ENCODE measurements at places on chromosomes 3 and 15.
A peak's percentile ranks its signal among the peaks of the same experiment; 100 is the strongest.

DNA sequence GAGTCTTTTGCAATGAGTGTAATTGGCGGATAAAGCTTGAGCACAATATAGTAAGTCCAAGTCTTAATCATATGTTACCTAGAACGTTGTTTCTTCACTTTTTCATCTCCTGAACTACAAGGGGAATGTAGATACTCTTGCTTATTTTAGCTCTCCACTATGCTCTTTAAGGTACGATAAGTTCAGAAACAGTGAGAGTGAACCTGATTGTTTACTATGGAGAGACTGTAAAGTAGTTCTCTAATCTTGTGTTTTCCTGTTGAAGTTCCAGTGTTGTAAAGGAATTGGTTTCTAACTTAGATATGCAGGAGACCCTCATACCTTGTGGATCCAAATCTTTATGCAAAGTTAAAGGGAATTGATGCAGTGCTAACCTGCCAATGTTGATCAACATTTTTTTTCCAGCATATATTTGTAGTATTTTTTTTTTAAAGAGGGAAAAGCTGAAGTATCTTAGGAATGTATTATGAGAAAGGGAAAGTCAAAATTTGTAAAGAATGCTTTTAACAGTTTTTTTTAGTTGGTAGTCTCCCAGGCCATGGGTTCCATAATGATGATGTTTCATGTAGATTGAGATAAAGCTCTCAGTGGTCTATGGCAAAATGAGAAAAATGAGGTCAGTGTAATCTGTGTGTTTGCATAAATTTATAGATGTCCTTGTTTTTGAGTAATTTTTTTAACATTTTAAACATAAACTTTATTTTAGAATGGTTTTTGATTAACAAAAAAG lies 14.9 kb downstream of the ATP11B start:
- DNase-seq: no peak

GRCh38 chr3:52181543-52181942 lies 16.4 kb upstream of the ALAS1 start:
- DNase-seq: no peak

GRCh38 chr3:186209810-186210752 lies 101.2 kb upstream of the ETV5 start:
- DNase-seq: no peak

- no peak for DNase-seq
Measured at GRCh38 chr3:53056442-53056841, 10.6 kb upstream of the SFMBT1 start.

GRCh38 chr15:70379134-70379533 lies 281.4 kb upstream of the TLE3 start:
- DNase-seq: no peak

GRCh38 chr3:58175437-58176184 lies 35.2 kb downstream of the DNASE1L3 start:
- DNase-seq: no peak

DNA sequence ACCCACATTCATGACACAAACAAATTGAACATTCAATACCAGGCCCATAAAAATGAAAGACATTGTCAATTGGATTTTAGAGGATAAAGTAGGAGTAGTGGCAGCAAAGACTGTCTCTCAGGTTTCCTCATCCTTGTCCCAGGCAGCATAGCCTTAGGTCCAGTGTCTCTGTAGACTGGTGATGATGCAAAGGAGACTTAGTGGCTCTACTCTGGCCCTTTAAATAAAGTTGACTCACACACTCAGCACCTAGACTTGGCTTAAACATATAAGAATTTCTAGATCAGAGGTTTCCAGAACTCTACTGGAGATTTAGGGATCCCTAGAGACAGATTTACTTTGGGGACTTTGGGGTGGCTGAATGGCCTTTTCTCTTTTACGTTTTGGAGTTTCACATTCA lies 166.6 kb downstream of the NR1D2 start:
- DNase-seq: no peak

GRCh38 chr3:104286645-104287044 lies 1080.1 kb upstream of the ALCAM start:
- no peak for DNase-seq

GRCh38 chr3:112365035-112365434 lies 32.1 kb downstream of the CD200 start:
- no peak for DNase-seq

DNA sequence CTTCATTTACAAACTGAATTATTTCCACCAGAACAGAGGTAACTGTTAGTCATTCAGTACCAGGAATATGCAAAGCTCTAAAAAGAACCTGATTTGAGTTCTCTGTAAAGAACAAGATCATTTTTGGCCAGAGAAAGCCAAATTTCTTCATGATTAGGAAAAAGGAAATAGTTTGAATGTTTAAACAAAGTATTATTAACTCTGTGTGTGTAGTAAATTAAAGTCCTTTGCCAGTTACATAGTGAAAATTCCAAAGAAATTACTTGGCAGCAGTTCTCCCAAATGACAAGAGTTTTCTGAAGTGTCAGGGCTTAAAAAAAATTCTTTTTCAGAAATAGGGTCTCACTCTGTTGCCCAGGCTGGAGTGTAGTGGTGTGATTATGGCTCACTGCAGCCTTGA lies 24.5 kb downstream of the QTRT2 start:
- DNase-seq: no peak

DNA sequence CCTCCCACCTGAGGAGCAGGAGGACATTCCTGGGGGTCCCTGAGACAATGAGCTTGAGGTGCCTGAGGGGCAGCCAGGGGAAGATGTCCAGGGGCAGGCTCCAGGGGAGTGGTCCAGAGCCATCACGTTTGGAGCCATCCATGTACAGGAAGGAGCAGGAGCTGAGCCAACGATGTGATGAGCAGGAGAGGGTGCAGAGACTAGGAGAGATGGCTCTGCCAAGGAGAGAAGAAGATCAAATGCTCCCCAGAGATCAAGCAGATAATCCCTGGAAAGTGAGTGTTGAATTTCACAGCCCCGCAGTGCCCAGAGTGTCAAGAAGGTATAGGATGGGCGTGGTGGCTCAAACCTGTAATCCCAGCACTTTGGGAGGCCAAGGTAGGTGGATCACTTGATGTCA lies 97.8 kb upstream of the HERC1 start:
- no peak for DNase-seq

DNA sequence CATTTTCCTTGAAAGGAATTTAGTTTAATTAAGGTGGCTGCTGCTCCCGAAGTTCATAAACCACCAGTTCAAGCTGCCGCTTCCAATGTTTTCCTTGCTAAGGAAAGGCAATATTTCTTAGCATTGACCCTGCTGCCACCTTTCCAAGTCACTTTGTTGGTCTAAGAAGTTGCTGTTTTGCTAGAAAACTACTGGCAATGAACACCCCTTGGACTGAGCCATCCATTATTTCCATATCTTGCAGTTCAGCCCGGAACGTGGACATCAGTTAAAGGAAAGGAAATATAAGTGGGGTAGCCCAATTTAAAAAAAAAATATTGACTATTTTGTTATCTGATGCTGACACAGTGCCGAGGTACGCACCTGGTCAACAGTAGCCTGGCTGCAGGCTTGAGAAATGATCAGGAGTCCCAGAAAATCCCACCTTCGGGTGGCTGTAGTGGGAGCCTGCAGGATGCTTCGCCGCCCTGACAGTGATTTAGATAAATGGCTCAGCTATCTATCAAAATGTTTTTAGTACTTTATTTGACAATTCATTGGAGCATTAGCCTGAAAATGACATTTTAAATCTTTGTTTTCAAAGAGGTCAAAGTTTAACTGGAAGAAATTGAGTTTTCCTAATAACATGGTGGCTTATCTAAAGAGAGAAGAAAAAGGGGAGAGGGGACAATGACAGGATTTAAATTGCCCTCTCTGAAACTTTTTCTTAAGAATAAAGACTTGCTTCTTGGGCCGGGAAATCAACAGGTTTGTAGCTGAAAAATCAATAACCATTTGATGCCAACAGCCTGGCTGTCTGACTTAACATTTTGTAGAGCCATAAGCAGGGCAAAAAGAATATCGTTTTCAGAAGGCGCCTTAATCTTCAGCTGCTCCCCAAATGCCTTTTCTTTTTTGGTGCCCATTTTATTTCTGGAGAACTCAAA lies 1.6 kb downstream of the RARB start:
- no peak for DNase-seq

GRCh38 chr15:90364251-90364650 lies 12.2 kb downstream of the ZNF774 start:
- DNase-seq: no peak

DNA sequence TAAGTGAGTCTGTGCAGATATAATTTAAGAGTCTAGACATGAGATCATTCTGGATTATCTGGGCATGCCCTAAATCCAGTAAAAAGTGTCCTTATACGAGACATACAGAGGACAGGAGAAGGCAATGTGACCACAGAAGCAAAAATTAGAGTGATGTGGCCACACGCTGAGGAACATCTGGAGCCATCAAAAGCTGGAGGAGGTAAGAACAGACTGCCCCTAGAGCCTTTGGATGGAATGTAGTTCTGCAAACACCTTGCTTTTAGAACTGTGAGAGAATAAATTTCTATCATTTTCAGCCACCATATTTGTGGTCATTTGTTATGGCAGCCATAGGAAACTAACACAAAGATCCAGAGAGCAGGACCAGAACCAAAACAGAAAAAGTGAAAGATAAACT lies 41.0 kb downstream of the CD200 start:
- DNase-seq: no peak

DNA sequence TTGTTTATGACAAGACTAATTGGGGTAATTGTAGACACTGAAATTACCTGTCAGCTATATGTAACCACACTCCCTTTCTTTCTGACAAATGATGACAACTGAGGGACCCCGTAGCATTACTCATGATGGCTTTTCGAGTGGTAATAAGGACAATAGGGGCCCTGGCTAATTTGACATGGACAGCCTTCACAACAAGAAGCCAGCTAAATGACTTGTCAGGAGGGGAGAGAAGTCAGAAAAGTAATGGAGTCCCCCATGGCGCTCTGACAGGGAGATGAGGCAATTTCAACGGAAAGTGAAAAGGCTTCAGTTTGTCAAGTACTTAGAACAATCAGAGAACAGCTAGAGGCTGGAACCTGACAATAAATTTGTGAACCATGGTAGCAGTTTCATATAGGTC lies 177.3 kb downstream of the CDIN1 start:
- no peak for DNase-seq

- no peak for DNase-seq
Measured at GRCh38 chr3:185188816-185189215, 36.0 kb upstream of the C3orf70 start.

DNA sequence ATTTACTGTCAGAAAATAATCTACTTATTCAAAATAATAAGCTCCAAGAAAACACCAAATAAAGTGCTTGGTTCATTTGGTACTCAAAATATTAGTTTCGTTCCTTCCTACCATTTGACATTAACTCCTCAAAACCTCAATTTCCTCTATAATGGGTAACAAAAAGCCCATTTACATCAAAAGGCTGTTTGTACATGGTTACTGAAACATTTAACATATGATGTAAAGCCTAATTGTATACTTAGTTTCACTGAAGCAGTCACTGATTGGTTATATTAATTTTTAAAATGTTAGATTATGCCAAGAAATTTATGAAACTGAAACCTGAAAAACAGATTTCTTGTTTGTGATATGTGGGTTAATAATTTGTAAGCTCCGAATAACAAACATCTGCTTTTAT lies 14.7 kb downstream of the XRN1 start:
- DNase-seq: no peak

GRCh38 chr3:113697500-113698090 lies 1.2 kb upstream of the USF3 start:
- no peak for DNase-seq

- no peak for DNase-seq
Measured at GRCh38 chr3:25033407-25034029, 394.5 kb upstream of the RARB start.

- no peak for DNase-seq
Measured at GRCh38 chr15:60026555-60026954, 22.4 kb downstream of the FOXB1 start.

DNA sequence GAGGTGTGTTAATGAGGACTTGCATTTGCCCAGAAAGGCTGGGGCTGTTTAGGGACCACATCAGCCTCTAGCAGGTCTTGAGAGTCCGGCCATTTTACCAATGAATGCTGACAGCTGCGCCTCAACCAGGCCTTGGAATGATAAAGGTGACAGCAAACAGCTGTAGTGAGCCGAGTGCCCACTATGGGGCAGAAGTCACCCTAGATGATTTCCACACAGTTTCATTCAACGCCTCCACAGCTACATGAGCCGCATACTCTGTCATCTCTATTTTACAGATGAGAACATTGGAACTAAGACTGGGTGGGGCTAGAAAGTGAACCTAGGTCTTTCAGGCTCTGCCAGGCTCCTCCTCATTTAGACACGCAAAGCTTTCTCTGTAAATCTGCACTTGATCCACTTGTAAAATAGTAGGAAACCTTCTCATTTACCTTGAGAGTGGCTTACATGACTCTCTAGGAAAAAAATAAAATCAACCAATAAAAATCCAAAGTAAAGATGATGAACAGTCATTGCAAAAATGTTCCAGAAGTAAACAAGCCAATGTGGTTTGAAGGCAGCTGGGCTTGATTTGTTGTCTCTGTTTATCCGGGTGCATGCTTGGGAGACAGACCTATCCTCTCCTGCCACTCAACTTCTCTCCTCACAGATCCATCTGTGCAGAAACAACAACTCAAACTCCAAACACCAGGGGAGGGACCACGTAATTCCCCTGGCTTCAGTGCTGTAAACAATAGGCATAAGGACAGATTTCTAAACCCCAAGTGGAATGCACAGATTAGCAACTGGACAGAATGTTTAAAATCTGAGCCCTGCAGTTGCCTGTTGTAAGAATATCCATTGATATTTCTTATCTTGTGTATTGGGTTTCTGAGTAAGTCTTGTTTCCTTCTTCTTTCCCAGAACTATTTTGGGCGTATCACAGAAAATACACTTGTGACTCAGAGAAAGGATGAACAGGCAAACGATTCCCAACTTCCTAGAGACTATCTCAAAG lies 31.5 kb upstream of the LDHAL6B start:
- peak; percentile 17 for DNase-seq

DNA sequence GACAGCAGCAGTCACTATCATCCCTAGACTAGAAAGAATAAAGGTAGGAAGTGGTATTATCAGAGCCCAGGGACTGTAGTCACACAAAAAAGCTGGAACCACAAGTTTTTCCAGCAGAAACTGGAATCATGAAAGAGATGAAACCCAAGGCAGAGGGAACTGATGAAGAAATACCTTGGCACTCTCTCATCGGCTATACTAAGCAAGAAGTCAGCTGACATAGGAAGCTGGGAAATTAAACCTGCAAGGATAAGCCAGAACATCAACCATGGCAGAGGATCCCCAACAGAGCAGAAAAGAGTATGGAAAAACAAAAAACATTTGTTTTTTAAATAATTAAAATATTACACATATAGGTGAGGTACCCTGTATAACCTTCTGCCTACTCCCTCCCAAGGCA lies 86.5 kb downstream of the AQR start:
- DNase-seq: no peak

- DNase-seq: no peak
Measured at GRCh38 chr3:100779480-100779879, 70.2 kb downstream of the TFG start.

All from activated CD4-positive, alpha-beta T cell treated with anti-CD3 and anti-CD28 coated beads for 24 hours (primary cell).